Stimulated activated CD4-positive, alpha-beta T cell treated with anti-CD3 and anti-CD28 coated beads, Interleukin-4, amount 100 ng/mL, for 4 hours (primary cell): ENCODE measurements at places on chromosomes 6 and 20.

DNA sequence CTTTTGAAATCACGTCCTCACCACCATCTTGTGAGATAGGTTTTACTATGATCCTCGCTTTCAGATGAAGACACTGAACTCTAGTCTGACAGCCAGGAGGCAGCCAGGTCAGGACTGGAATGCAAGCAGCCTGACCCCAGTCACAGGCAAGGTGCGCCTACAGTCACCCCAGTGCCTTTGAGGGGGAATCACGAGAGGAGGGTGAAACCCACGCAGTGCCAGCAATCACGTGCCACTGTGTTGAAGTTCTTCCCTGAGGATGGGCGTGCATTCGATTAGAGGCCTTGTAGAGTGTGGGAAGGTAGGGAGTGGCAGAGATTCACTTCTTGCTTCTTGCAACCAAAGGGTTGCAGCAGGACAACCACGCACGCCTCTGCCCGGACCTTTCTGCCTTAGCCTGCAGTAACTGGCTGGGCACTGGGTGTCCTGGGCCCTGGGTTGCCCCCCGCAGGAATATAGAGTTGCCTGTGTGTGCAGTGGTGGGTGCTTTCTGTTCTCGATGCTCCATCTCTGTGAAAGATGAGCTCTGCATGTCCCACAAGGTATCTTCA, 33.7 kb upstream of the IRF4 start:
- DNase-seq = no peak

DNA sequence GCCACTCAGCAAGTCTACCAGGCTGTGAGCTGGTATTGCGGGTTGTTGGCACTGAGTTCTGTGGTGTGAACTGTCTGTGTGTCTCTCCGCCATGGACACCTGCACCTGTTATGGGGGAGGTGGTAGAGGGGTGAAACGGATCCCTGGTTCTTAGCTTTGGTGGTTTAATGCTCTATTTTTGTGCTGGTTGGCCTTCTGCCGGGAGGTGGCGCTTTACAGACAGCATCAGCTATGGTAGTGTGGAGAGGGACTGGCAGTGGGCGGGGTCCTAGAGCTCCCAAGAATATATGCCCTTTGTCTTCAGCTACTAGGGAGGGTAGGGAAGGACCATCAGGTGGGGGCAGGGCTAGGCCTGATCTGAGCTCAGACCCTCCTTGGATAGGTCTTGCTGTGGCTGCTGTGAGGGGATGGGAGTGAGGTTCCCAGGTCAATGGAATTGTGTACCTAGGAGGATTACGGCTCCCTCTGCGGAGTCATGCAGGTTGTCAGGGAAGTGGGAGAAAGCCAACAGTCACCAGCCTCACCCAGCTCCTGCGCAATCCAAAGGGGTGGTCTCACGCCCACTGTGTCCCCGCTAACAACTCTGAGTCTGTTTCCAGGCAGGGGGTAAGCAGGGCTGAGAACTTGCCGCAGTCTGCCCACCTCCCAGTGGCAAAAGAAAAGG, 154.3 kb downstream of the CCDC170 start:
- DNase-seq = no peak

DNA sequence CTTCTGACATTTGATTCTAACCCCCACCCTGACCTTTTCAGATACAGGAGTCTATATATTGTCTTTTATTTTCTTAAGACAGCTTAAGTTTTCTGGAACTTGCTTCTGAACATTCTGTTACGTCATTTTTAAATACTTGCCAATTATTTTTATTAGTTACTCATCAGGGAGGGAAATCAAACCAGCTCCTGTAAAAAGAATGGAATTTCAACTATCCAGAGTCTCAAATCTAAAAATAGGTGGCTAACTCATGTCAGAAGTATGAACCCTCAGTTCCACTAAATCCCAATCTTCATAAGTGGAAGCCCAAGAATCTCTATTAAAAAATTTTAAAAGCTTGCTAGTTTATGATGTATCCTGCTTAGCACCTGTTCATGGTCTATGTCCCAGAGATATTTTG, 900.0 kb downstream of the KIF16B start:
- no peak for DNase-seq

GRCh38 chr6:163926642-163927041, 512.1 kb downstream of the QKI start:
- DNase-seq = no peak

GRCh38 chr20:14918281-14918680, 580.9 kb upstream of the FLRT3 start:
- no peak for DNase-seq

DNA sequence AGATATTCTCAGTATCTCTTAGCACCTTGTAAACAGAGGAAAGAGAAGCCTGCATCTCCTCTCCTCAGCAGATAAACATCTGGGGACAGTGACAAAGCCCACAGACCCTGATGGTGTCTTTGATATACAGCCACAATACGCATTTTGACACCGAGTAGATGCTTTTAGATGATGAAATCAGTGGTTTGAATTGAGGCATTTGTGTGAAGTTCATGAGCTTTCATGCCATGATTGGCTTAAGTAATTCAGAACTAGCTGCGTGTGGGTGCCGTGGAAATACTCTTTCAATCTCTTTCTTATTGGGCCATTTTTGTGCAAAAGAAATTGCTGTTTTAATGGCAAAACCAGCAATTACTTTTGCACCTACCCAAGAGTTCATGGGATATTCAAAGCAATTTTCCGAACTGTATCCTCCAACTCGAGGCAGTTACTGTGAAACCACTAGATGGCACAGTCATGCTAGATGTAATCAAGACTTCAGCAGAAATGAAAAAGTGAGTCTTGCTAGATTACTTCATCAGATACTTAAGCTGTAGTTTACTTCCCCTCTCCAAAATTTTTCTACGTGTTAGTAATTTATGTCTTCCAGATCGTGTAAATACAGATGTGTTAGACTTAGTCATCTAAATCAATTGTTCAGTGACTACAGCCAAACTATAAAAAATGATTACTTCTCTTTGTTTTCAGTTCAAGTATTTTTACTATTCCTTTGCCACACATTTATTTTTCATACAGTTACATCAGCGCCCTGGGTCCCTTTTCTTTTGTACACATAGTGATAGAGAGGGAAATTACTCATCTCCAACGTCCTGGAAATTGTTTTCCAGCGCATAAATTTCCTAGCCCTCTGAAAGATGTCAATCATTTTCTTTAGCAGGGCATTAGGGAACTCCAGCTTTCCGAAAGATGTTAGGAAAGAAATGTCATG, 49.4 kb downstream of the IYD start:
- no peak for DNase-seq

DNA sequence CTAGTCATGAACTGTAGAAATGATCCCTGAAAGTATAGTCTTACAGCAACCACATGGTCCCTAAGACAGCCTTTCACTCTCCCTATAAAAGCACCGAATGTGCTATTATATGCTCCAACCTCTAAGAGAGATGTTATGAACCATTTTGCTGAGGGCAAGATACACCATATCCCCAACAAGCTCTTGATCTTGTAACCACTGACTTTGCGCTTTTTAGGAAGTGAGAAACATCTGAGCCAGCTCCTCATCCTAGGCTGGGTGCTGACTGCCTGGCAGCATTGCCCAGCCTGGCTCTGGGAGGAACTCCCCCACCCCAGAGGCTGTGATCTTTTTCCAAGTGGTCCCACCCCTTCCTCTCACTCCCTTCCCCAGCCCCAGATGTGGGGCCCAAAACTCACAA, 3.1 kb upstream of the EMILIN3 start:
- no peak for DNase-seq

- no peak for DNase-seq
These were observed 471.3 kb downstream of the UTRN start for GRCh38 chr6:144756469-144756868.

- no peak for DNase-seq
These were observed 10.1 kb upstream of the CALHM6 start for GRCh38 chr6:116450769-116451740.

- no peak for DNase-seq
These were observed 92.1 kb downstream of the FOXC1 start for GRCh38 chr6:1701668-1702353.

GRCh38 chr6:93581371-93581770, 162.0 kb upstream of the EPHA7 start:
- DNase-seq = no peak

DNA sequence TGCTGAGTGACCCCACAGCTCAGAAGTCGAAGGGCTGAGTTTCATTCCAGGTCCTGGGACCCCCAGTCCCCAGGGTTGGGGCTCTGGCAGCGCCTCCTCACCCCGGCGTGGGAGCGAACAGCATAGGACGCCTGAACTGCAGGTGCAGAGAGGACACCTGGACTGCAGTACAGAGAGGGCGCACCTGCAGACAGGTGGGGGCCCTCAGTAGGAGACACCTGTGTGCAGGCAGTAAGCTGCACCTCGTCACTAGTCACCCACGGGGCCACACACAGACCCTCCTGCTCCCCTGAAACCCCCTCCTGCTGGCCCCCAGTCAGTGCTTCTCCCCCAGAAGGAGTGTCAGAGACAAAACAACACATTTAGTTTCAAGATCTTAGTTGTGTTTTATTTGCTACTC, 8.6 kb upstream of the NKAIN4 start:
- DNase-seq = no peak

DNA sequence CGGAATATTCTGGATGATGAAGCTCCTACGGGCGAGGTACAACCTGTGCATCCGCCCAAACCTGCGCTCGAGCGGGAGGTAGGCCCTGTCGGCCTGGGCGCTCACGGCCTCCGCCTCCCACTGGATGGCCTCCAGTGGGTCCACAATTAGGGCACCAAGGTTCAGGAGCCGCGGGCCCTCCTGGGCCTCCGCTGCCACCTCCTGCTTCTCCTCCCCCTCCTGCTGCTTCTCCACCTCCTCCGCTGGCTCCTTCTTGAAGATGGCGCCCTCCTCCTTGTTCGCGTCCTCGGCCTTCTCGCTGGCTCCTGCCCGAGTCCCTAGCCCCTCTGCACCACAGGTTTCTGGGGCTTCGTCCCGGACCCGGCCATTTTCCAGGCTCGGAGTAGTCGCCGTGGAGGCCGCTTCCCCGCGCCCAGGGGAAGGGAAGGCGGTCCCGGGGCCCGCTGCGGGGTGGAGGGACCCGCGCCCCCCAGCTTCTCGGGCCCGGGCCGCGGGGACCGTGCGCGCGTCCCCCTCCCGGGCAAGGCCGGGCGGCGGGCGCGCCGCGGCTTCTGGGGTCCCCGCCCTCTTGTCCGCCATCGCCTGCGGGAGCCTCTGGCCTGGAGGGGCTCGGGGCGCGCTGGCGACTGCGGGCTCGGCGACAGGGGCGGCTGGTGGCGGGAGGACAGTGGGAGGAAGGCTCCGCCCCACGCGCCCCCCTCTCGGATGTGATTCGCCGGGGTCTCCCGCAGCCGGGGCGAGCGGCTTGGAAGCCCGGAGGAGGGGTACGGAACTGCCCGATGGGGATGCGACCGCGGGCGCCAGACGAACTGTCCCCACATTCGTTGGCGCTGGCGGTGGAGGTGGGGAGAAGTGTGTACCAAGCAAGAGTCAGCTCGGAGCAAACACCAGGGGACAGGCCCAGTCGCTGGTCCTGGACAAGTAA, 17.6 kb downstream of the PLAGL2 start:
- DNase-seq = peak; percentile 31

DNA sequence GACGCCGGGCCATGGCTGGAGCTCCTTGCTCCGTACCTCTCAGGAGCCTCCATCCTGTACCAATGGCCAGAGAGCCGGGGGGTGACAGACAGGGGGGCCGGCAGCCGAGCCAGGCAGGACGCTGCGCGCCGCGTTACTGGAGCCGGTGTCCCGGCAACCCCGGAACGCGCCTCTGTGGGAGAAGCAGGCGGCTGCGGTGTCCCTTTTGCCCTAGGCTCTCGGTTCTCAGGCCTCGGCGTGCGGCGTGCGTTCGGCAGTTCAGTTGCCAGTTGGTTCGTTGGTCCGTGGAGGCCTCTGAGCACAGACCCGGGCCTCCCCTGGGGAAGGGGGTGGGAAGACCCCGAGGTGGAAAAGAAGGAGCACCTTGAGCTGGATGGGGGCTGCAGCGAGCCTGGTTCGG, at the start of gene SPATS1:
TSS of gene SPATS1 (plus strand) at position 162 of the 400 bp plus-strand sequence. CDS start 446 bp downstream, outside the sequence.
- no peak for DNase-seq

DNA sequence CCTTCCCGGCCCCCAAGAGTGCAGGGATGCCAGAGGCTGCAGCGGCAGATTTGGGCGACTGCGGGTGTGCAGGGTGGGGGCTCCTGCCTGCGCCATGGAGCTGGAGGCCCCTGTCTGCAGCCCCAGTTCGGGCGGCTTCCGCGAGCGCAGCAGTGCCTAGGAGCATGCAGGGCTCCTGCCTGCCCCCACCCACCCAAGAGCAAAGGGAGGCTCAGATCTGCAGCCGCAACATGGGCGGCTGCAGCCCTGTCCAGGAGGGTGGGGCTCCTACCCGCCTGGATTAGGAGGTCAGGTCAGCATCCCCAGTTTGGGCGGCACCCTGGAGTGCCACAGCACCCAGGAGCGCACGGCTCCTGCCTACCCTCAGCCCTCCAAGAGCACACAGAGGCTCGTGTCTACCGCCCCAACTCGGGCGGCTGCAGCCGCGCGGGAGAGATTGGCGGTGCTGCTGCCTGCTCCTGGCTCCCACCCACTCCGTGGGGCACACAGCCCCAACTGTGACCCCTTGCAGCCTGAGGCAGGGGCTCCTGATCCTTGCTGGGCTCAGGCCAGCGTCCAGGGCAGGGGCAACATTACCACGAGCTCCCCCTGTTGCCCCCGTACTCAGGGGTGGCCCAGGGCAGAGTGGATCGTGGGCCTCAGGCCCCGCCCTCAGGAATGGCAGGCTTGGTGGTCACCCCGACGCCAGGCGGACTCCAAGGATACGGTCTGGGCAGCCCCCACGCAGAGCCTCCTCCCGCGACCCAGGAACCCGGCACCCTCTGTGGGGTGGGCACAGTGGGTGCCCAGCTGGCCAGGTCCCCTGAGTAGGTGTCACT, 55.5 kb upstream of the UNC93A start:
- DNase-seq = no peak

- DNase-seq = no peak
These were observed 25.7 kb upstream of the POU3F2 start for GRCh38 chr6:98808541-98809210.

DNA sequence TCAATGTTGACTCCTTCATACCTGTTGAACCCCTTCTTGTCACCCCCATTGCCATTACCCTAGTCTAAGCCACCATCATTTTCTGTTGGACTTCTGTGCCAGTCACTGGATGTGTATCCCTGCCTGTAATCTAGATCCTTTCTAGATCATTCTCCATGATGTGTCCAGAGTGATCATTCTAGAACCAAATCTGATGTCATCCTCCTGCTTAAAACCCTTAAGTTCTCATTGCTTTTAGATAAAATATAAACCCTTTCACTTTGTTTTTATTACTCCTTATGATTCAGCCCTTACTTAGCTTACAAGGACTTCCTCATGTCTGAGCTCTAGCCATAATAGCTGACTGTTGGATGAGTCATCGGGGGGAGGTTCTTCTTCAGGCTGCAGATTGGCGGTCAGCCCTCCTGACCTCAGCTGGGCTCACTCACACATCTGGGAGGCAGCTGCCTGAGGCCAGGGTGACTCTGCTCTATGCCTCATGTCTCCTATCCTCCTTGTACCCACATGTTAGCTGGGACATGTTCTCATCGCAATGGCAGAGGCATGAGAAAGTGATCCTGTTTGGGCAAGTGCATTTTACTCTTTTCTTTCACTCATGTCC, 287.6 kb downstream of the ESR1 start:
- DNase-seq = no peak

DNA sequence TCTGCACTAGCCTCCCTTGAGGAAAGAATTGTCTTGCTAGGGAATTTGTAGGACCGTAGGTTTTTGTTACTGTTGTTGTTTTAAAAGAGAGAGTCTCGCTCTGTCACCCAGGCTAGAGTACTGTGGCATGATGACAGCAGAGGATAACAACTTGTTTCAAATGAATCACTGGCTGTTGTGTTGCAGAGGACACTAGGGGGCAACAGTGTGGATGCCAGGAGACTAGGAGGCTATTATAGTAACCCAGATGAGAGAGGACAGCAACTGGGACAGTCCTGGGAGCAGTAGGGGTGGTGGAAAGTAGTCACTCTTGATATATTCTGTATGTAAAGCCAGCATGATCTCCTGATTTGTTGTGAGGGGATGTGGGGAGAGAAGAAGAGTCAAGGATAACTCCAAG, 41.8 kb upstream of the LAMA4 start:
- DNase-seq = no peak
